SK-N-SH treated with all-trans-retinoic acid at 6 μM for 48 hours (cell line): ENCODE measurements at places on chromosomes 3 and 15.
A peak's percentile ranks its signal among the peaks of the same experiment; 100 is the strongest.

DNA sequence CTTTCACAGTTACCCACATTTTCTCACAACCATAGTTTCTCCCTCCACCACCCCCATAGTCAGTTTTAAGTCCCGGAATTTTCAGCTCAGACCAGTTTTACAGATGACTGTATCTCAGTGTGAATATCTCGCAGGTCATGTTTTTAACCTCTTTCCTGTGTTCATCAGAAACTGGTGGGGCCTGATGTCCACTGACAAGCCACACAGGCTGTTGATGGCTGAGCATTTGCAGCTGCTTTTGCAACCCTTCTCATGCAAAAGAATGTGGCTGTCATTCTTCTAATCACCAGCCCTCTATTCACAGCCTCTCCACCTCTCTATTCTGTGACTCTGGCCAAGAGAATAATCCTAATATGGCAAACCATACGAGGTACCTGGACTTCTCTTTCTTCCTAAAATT is 8.5 kb downstream of the GYG1 start:
- ATAC-seq, result no peak

- ATAC-seq, result no peak
These were observed 771.7 kb downstream of the IGSF11 start for GRCh38 chr3:118262800-118263402.

GRCh38 chr15:70427167-70428120 is 329.7 kb upstream of the TLE3 start:
- peak; percentile 41; the same call in 2 of the 3 replicates for ATAC-seq

DNA sequence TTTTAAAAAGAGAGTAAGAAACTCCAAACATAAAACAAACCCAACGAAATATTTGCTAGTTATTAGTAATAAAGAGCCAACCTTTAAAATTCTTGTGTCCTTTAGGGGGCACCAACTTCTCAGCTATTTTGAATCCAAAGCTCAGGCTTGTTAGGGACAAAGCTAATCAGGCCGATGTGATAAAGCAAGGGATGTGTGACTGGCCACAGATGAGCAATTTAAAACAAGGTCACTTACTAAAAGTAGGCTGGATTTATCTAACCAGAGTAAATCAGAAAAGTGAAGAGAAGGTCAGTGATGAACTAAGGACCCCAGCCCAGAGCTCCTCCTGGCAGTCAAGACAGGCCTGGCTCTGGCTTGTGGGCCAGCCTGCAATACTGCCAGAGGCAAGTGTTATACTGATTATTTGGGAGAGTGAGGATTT is 108.5 kb downstream of the CYP19A1 start:
- ATAC-seq, result peak; percentile 61; the same call in 2 of the 3 replicates

DNA sequence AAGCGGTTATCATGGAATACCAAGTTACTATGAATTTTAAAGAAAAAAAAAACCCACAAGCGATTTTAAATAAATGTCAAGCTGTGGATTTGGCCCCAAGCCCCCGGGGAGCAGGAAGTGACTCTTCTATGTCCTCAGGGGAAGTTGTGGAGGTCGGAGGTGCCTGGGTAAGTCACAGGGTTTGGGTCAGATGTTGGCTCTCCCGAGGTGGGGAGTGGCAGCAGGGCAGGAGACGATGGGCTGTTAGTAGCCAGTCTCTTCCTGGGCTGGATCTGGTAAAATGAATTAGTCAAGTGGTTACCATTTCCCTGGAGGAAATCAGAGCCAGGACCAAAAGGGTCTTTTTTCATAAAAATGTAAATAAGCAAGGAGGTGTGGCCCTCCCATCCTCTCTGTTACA is 316.7 kb downstream of the TLE3 start:
- ATAC-seq, result no peak

DNA sequence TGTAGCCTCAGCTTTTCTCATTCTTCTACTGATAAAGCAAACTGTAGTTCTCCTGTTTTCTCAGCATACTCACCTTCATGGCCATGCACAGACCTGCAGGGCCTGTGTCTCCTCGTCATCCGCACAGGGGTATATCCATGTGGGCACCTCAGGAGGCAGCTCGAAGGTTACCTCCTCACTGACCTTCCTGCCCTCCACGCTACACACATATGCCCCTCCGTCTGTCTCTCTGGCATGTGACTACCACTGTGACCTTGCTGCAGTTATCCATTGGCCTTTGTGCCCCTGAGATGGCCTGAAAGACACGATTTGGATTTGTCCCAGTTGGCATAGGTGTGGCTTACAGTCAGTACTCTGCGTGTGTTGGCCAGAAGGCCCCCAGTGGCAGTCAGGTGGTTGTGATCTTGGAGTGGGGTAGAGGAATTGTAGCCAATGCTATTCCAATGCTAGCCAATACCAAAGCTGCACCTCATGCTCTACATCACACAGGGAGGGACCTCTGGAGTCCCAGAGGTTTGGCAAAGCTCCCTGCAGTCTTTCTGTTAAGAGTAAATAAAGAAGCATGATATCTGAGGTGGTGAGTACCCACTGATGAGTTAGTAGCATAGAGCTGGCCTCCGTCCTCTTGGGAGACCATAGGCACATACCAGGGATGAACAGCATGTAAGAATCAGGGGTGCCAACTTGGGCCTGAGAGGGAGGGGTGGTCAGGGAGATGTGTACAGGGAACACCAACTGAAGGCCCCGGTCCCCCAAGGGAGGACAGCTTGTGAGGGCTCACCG is 143.4 kb downstream of the EEFSEC start:
- ATAC-seq, result no peak

GRCh38 chr15:50830477-50831354 is 65.2 kb upstream of the SPPL2A start:
- ATAC-seq, result no peak

- no peak for ATAC-seq
These were observed 17.6 kb upstream of the ACTL6A start for GRCh38 chr3:179544981-179545645.

DNA sequence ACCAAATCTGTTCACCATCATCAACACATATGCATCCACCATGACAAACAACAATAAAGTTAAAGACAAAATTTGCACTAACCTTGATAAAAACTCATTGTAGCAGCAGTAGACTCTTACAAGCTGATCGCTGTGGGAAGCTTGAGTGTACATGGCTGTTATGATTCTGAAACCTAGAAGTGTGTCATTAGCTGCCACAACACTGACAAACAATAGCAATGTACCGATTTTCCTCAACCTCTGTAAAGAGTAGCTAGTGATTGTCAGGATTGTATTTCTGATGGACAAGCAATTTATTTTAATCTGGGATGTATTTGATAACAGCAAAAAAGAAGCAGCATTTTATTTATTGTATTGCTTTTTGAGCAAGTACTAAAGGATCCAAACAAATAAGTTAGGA is 1357.7 kb downstream of the ROBO1 start:
- ATAC-seq, result no peak

DNA sequence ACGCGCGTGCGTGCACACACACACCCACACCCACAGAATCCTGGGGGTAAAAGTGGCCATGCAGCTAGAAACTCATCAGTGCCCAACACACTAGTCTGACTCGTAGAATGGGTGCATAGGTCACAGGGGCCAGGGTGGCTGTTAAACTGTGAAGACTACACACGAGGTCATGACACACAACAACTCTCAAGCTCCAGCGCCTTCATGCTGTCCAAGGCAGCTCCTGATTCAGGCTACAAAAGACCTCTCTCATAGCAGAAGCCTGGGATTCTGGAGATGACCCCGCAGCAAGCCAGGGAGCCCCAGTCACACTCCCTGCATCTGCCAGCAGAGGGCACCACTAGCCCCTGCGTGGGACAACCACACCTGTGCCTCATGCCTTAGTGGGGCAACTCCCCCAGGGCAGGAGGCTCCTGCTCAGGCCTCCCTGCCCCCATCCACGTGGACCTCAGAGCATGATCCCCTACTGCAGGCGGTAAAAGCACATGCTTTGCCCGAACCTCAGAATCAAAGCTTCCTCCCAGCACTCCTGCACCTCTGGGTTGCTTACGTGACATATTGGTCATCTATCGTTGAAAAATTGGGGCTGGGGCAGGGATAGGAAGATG is 93.1 kb downstream of the LRIG1 start:
- ATAC-seq, result peak; percentile 90

DNA sequence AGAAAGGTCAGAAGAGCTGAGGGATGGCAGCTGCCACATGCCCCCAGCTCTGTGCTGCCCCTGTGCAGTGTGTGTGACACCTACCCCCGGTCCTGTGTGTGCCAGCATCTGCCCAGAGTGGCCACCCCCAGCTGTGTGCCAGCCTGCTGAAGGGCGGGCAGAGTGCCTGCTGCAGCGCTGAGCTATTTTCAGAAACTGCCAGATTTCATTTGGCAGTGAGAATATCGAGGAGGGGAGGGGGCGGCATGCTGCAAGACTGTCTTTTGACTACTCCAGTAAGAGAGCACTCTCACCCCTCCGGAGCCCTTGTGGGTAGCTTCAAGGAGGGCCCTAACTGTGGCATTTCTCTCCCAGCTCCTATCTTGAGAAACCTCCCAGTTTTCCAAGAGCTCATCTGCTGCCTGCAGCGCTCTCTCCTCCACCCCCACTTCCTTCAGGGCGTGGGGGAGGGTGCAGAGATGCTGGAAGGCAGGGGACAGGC is 25.2 kb upstream of the DOCK3 start:
- no peak for ATAC-seq

GRCh38 chr3:139533781-139534454 is 5.6 kb downstream of the RBP1 start:
- peak; percentile 27 for ATAC-seq

DNA sequence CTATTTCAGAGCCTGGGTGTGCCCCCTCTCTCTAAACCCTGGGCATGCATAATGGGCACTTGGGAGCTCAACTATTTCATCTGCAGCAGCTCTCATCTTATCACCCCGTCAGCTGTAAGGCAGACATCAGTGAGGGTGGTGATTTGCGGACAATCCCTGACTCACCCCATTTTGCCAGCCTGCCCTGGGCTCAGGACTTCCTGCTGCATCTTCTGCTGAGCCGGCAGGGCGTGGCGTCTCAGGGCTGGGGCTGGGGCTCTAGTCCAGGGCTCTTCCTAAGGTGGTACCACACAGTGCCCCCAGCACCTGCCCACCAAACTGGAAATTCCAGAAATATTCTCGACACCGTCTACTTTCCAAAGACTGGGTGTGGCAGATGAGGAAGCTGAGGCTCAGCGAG is 925 bp upstream of the PSTPIP1 start:
- no peak for ATAC-seq

GRCh38 chr3:125232401-125232800 is 19.9 kb upstream of the SLC12A8 start:
- ATAC-seq, result no peak; the same call in 1 of the 3 replicates

DNA sequence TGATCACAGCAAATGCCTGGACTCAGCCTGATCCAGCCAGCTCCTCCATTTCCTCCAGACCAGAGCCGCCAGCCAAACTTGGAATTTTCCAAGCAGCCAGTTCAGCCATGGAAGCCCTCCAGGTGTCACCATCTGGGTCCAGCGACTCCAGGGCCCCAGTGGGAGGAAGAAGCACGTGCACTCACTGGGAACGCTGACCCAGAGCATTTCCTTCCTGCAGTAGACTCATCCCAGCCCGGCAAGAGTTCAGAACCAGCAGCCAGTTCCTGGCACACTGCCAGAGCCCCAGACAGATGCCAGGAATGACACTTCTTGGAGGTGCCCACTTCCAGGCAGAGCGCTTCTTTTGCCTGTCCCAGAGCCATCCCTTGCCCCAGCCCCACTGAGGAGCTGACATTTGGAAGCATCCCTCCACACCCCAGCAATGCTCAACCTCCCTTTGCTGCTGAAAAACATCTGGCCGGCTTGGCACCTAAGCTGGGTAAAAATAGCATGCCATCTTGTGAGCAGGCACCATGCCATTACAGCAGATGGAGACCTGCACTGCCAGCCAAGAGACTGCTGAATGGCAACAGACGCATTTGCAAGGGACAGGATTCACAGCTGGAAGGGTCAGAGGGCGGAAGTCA is 460.3 kb upstream of the PROK2 start:
- peak; percentile 51 for ATAC-seq

- ATAC-seq, result 0 out of 3 replicates have a peak, but pooled peaks have one; percentile 22
These were observed 295.4 kb upstream of the TPRG1 start for GRCh38 chr3:188876370-188876769.

DNA sequence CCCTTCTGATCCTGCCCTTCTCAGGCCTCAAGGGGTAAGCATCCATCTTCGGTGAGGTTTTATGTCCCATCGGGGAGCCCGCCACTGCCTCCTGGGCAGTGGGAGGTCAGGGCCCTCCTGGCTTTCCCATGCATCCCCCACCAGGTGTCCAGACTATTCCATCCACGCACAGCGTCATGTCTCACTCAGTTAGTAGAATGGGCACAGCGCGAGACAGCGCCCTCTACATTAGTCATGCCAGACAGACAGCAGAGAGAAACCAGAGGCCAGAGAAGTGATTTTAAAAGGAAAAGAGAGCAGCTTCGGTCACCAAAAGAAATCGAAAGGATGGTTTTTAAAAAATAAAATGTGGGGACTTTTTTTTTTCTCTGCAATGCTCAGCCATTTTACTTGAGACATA is 49.8 kb downstream of the ZDHHC3 start:
- no peak for ATAC-seq

DNA sequence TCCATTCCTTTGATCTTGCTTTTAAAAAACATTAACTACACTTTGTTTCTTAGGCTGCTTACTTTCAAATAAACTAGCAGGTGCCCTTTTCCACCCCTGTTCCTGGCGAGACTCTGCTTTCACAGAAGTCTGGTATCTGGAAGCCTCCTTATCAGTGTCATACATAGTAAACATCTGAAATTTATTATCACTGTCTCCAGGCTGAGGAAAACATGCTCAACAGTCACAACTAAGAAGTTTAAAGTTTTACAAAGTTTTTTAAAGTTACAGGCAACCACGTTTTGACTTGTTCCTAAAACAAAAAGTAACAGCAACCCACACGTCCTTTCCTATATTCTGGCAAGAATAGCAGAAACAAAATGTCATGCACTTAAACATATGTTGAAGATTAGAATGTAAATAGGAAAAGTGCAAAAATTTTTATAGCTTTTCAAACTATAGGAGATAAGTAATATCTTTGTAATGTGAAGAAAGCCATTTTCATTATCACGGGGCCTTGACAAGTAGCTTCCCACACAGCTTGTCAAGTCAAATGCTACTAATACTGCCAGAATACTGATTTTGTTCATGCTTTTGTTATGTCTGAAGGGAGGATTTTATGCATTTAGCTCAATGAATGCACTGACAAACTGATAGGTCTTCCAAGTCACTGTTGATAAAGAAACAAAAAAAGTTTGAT is 275.2 kb upstream of the KCNMB2 start:
- ATAC-seq, result peak; percentile 64

DNA sequence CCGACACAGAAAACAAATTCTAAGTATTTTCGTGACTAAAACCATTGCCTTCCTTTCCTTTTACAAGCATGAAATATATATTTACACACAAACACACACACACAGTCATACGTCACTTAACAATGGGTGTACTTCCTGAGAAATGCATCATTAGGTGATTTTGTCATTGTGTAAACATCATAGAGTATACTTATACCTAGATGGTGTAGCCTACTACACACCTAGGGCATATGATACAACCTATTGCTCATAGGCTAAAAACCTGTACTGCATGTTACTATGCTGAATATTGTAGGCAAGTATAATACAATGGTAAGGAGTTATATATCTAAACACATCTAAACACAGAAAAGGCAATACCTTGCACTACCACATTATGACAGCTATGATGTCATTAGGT is 28.6 kb downstream of the COL6A5 start:
- no peak for ATAC-seq

GRCh38 chr15:31083370-31083780 is 18.1 kb downstream of the TRPM1 start:
- no peak for ATAC-seq
